ENCODE measurements at places on chromosomes 12 and 14.

- DNase-seq: no peak
These were observed 192.8 kb upstream of the AMIGO2 start for GRCh38 chr12:47272412-47273190.

GRCh38 chr12:49582850-49583249 lies 14.9 kb upstream of the MCRS1 start:
- no peak for DNase-seq

DNA sequence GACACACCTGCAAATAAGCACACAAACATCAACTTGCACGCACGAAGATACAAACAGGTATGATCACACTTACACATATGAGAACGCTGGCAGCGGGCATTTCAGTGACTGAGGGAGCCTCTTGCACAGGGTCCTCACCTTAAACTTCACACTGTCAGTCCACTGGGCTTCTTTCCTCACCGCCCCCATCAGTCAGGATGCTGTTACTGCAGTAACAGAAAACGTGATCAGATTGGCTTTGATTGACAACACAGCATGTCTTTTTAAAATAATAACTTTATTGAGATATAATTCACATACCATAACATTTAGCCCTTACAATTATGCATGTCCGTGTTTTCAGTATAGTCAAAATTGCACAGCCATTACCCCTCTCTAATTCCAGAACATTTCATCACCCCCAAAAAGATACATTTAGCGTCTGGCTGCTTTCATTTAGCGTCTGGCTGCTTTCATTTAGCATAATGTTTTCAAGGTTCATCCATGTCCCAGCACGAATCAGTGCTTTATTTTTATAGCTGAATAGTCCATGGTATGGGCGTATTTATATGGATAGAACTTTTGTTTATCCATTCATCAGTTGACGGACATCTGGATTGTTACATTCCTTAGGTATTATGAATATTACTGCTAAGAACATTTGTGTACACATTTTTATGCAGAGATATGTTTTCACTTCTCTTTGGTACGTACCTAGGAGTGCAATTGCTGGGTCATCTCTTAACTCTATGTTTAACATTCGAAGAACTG lies 8.4 kb downstream of the CCDC197 start:
- DNase-seq: no peak

GRCh38 chr14:45679853-45680252 lies 426.9 kb upstream of the MIS18BP1 start:
- DNase-seq: no peak

- no peak for DNase-seq
These were observed 29.3 kb upstream of the PDE3A start for GRCh38 chr12:20339060-20339459.

DNA sequence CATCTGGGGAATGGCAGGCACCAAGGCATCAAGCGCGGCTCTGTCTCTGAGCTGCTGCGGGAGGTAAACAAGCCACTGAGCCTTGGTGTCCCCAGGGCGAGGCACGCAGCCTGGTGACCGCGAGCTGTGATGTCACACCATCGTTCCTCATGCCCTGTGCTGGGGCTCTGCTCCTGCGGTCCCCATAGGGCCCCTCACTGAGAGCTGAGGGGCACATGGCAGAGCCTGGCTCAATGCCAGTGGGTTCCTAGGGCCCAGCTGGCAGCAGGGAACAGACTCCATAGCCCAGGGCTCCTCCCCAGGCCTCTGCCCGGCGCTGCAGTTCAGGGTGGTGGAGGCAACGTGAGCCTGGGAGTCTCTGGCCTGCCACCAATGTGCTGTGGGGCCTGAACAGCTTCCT lies 22.6 kb downstream of the CHGA start:
- no peak for DNase-seq

- DNase-seq: no peak
These were observed 15.7 kb upstream of the ANO2 start for GRCh38 chr12:5960783-5961182.

DNA sequence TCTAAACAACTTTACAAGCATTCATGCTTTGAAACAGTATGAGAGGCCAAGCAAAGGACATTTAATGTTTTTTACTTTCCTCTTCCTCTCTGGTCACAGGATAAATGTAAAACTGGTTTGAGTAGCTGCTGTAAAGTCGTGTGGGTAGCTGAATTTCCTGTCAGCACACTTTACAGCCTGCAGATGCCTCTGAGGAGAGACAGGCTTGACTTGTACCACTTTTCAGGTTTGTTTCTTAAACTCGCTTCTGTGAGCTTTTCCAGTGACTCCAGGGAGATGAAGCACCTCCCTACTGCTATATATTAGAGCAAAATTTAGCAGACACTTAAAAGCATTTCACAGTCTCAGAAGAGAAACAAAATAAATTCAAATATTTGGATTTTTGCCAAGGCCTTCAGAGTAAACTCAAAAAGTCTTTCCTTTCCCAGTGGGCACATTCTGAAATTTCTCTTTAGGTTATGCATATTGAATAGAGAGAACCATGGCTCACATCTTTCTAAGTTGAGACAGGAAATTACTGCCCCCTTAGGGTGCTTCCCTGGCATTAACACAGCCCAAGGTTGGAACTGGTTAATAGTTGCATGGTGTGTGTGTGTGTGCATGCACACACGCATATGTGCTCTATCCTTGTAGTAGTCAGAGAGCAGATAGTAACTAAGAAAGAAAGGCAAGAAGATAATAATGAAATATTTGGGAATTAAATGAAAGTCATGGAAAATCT lies 557.3 kb upstream of the MIS18BP1 start:
- DNase-seq: no peak

DNA sequence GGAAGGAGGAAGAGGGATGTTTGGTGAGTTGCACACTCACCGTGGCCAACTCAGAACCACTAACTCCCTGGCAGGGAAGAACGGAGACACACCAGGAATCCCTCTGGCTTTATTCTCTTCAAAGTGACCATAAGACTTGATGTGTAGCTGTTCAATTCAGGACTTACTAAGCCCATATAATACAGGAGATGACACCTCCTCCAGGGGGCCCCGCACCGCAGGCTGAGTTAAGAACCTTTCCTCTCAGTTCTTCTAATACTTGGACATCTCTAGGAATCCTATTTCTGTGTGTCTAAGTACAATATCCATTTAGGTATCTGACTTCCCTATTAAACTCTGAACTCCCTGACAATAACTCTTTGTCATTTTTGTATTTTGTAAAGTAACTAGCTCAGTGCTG lies 49.5 kb downstream of the DCAF4 start:
- no peak for DNase-seq

DNA sequence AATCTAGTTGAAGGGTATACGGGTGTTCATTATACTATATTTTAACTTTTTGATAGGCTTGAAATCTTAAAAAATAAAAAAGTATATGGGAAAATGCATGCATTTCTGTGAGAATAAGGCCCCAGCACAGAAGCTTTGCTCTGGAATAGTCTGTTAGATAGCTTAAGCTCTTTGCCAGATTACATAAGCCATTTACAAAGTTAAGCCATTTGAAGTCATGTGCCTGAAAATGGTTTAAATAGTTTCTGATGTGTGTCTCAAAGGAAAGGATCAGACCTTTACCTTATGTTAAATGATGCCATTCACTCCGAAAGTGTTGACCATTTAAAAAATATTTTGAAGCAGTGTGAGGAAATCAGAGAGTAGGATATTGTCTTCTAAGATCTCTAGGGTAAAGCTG lies 51.3 kb downstream of the WASHC4 start:
- DNase-seq: no peak

DNA sequence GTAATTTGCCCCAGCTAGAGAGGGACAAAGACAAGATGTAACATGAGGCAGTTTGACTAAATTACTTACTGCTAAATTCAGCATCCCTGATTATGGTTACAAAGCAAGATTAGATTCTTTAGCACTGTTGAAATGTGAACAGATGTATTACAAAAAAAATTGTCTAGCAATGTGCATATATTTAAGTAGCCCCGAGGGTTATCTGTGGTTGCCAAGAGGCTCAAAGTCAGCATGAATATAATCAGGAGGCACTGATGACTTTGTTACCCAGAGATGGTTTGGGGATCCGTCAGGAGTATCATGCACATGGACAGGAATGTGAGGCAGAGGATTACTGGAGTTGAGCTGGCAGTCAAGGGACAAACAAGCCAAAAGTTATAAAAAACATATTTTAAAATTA lies 356.9 kb upstream of the CCDC196 start:
- DNase-seq: no peak

DNA sequence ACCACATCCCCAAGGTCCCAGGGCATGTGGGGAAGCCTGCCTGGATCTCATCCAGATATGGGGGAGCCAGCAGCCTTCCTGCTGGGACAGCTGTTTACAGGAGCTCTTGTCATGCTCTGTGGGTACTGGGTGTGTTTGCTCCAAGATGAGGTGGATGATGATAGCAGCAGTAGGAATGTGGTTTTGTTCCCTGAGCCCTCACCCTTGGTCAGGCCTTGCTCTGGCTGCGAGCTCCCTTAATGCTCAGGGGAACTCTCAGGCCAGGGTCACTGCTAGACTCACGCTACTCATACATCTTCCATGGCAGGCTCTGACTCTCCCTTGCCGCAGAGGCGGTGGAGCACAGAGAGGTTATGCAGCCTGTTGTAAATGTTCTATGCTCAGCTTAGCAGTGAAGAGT lies 990.3 kb downstream of the AACS start:
- DNase-seq: no peak

GRCh38 chr14:98278800-98279199 lies 993.2 kb downstream of the BCL11B start:
- no peak for DNase-seq

DNA sequence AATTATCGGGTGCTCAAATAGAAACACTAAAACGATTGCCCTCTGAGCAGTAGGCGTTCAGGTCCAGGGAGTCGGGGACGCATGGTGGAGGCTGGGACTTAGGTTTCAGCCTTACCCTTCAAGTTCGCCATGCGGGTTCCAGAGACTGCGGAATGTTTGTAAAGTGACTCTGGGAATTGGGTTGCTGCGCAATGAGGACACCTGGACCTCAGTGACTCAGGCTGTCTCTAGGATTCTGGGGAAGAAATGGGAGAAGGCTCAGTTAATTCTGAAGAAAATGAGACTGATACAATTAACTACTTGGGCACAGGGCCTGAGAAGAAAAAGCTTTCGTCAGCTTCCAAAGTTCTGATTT lies 1.1 kb downstream of the LGALS3 start:
- no peak for DNase-seq

- DNase-seq: no peak
These were observed 374 bp downstream of the CYP46A1 start for GRCh38 chr14:99684410-99684934.

DNA sequence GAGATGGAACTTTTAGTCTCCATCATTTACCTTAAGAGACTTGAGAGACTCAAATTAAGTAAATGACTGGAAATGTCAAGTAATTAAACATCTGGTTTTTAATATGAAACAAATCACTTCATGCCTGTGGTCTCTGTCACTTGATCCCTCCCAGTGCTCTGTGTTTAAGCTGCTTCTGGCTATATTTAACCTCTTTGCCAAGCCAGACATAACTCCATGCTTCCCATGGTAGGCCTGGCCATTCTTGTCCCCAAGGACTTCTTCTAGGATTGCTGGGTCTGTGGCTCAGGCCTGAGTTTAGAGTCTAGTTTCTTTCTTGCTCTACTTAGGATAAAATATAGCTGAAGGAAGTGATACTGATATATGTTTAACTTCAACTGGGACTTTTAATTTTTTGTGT lies 1013.6 kb downstream of the FLRT2 start:
- DNase-seq: no peak

GRCh38 chr12:89156862-89157262 lies 195.4 kb downstream of the DUSP6 start:
- DNase-seq: no peak

DNA sequence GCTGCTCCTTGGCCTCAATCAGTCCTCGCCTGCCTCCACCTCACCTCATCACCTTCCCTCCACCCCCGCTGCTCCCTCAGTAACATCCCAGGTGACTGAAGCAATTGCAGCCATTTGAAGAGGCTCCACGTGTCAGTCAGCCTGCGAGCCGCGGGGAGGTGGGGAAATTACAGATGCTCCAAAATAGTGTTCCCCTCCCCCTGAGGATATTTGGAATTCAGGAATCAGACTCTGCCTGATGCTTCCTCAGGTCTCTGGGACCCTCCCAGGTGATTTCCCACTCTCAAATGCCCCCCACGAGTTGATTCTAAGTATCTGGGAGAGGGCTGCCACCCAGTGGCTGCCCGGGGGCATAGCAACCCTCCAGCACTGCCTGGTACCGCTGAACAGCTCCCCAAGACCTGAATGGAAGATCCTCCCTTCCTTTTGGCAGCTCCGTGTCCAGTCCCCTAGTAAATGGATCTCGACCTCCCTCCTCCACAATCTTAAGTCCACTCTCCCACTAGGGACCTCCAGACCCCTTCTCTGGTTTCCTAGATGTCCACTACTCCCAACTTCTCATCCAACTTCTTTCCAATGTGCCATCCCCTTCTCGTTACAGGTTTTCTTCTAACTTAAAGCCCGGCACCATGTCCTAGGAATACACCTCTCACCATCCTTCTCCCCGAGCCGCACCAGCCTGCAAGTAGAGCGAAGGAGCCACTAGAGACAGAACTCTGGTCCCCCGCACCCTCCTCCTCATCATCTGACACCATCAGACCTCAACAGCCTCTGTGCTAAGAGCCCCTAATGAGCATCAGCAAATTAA lies 1.4 kb upstream of the ASIC1 start:
- no peak for DNase-seq

GRCh38 chr12:29611906-29612305 lies 114.4 kb upstream of the OVCH1 start:
- no peak for DNase-seq

GRCh38 chr14:50051106-50051505 lies 65.3 kb downstream of the VCPKMT start:
- DNase-seq: no peak

DNA sequence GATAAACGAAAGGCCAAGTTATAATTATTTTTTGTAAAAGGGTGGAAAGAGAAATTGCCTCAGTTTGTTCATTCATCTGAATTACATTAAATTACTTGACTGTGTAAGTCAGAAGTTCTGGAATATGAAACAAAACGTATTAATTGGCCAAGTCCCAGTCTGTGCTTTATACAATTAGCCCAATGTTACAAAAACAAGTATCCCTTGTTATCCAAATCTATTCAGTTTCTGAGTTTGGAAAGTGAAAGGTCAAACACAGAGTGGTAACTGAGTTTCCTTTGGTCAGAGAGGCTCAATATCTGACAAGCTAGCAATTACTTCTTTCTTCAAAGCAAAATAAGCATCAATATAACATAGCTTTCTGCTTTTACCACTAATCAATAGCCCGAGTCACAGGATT lies 62.6 kb downstream of the SPPL3 start:
- DNase-seq: no peak

DNA sequence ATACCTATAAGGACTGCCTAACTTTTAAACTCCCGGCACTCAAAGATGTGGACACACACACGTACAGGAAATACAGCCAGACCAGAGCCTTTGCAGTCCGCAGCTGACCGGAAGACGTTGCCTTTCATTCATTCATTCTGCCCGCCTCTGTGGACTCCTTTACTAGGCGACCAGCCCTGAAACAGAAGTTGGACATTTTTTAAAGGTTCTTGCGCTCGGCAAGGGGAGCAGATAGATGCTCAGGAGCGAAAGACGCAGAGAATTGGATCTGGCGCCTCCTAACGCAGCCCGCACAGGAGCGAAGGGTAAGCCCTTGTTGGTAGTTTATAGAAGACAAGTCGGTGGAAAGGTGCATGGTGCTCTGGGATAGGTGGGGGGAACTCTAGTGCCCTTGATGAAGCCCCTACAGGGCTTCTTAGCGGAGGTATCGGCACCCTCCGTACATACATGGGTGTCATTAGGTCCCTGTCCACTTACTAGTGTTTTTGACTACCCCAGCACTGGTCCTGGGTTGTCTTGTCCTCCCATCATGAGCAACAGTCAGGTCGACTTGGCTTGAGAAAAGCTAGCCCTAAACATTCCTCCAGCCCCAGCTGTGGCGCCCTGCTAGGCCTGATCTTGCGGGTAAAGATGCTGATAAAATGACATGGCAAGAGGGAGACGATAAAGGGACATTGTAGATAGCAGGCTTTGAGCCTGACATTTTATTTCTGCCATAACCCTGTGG lies at the start of gene KDM2B:
Gene KDM2B (minus strand): TSS at position 65 of the 727 bp plus-strand sequence. CDS start 112 bp downstream, outside the sequence.
- DNase-seq: no peak

All from H1 (cell line).